ENCODE measurements at places on chromosomes 12 and 14.

GRCh38 chr12:109291117-109291516 is 18.0 kb downstream of the FOXN4 start:
- DNase-seq: no peak

GRCh38 chr12:33942172-33942571 is 80.1 kb upstream of the ALG10 start:
- no peak for DNase-seq

DNA sequence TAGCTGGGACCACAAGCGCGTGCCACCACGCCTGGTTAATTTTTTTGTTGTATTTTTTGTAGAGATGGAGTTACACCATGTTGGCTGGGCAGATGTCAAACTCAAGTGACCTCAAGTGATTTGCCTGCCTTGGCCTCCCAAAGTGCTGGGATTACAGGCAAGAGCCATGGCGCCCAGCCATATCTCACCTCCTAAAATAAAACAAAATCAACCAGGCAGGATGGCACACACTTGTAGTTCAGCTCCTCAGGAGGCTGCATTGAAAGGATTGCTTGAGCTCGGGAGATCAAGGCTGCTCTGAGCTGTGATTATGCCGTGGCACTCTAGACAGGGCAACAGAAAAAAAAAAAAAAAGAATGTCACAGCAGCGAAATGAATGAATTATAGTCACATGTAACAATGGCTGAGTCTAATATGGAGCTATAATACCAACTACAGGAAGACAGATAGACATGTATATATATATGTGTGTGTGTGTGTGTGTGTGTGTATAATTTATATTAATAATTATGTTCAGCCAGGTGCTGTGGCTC is 19.3 kb upstream of the TMEM120B start:
- no peak for DNase-seq

- no peak for DNase-seq
Observed at GRCh38 chr12:85138833-85139232, 102.7 kb downstream of the LRRIQ1 start.

Measured in stimulated activated CD4-positive, alpha-beta T cell treated with anti-CD3 and anti-CD28 coated beads, Interleukin-1b, Interleukin-23, amount 100 ng/mL, for 1 hour (primary cell).